Activated CD4-positive, alpha-beta T cell treated with anti-CD3 and anti-CD28 coated beads, Interleukin-2, amount 10 ng/mL, durations not matched to agents 24 days and 14 days (primary cell): ENCODE measurements at places on chromosomes 4 and X. TPM values are rescaled to one million over a fixed set of nuclear protein-coding genes. Genes with fewer than 3 reads are reported as not detected.

The BMPR1B gene
- not detected in 2 replicates for total RNA-seq

The HGFAC gene
- total RNA-seq: not detected in 2 replicates

The SLC38A5 gene
- 195 and 210 TPM in 2 replicates for total RNA-seq

The KLB gene
- total RNA-seq: not detected in 2 replicates

The RTL3 gene
- not detected in 2 replicates for total RNA-seq

DNA sequence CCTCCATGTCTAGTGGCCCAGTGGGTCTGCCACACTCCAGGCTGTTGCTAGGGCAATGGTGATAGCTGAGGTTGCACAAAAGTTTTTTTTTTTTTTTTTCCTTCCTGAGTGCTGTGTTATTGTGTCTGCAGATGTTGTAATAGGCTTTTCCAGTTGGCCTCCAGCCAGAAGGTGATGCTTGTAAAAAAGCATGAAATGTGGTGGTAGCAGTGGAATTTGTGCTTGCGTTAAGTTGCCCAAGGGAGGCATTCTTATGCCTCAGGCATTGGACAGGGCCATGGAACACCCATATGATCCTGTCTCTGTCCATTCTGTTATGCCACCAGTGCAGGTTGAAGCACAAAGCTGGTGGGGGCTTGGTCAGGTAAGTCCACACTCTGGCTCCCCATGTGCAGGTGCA, 660.5 kb upstream of the SPANXN1 start:
- no peak overlapping the region for H3K27ac ChIP-seq
- H3K36me3 ChIP-seq: no peaks in the 10 kb centered on the region
- H3K27me3 ChIP-seq: no peaks in the 10 kb centered on the region
- no peaks in the 10 kb centered on the region for H3K4me1 ChIP-seq

DNA sequence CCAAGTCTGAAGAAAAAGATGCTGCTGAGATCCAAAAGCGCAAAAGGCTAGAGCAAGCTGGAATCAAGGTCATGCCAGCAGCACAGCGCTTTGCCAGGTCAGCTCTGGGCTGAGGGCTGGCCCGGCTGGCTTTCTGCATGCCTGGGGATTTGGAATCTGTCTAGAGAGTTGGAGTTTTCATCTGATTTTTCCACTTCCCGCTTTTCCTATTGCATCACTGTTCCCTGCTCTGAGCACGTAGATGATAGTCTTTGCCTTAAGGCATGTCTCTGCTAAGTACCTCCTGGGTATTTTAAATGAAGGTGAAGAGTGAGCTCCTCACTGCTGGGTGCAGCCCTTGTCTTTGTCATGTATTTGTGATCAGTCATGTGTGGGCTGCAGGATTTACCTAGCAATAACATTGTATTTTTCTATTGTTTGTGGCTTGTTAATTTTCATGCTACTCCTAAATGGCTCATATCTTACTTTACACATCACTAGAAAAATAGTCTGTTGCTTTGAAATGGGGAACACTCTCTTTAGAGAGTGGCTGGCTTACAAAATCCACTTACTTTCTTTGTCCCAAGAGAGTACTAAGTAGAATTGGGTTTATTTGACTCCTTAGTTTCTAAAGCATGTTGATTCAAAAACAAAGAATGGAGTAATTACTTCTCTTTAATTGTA, 82.8 kb downstream of the LIMCH1 start:
- no peak overlapping the region for H3K4me3 ChIP-seq
- H3K27ac ChIP-seq: no peak overlapping the region
- no peaks in the 10 kb centered on the region for H3K4me1 ChIP-seq
- H3K36me3 ChIP-seq: no peaks in the 10 kb centered on the region
- H3K27me3 ChIP-seq: no peaks in the 10 kb centered on the region

GRCh38 chr4:114277690-114278089, 298.2 kb upstream of the ARSJ start:
- DNase-seq: no peak
- H3K36me3 ChIP-seq: no peaks in the 10 kb centered on the region
- no peak overlapping the region for H3K27ac ChIP-seq
- H3K27me3 ChIP-seq: no peaks in the 10 kb centered on the region
- H3K4me1 ChIP-seq: no peaks in the 10 kb centered on the region
